Activated CD4-positive, alpha-beta T cell treated with anti-CD3 and anti-CD28 coated beads, Interleukin-2, amount 10 ng/mL, durations not matched to agents 24 days and 14 days (primary cell): ENCODE measurements at places on chromosomes 13 and 19.

DNA sequence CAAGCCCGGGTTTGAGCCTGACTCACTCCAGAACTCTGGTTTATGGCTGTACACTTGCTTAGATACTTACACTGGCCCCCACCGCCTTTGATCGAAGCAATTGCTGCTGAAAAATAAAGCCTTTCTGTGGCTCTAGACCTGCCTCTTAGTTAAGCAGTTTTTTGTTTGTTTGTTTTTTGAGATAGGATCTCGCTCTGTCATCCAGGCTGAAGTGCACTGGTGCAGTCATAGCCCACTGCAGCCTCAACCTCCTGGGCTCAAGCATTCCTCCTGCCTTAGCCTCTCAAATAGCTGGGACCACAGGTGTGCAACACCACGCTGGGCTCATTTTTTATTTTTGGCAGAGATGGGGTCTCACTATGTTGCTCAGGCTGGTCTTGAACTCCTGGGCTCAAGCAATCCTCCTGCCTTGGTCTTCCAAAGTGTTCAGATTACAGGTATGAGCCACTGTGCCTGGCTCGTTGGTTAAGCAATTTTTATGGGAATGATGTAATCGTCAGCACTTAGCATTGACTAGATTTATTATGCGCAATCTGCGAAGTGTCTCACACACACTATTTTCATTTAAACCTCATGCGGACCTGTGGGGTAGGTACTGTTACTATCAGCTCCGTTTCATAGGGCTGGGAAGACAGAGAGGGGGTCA lies 22.2 kb downstream of the PPP2R1A start:
- no peak for DNase-seq

DNA sequence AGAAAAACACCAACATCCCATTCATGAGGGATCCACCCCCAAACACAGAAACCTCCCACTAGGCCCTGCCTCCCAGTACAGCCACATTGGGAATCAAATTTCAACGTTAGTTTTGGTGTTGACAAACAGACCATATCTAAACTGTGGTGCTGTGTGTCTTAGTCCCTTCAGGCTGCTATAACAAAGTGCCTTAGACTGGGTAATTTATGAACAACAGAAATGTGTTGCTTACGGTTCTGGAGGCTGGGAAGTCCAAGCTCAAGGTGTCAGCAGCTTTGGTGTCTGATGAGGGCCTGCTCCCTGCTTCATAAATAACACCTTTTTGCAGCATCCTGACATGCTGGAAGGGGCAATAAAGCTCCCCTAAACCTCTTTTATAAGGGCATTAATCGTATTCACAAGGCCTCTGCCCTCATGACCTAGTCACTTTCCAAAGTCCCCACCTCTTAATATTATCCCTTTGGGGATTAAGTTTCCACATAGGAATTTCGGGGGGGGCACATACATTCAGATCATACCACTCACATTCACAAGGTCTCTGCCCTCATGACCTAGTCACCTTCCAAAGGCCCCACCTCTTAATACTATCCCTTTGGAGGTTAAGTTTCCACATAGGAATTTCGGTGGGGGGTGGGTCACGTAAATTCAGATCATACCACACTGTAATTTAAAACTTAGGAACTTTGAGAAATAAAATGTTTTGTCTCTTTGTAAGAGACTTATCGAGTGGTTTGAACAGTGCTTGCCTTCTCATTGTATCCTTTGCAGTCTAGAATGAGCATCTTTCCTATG lies 27.5 kb downstream of the ZNF507 start:
- DNase-seq = no peak

- no peak for DNase-seq
These were observed 61.1 kb upstream of the FAM216B start for GRCh38 chr13:42720113-42720857.

GRCh38 chr19:31252441-31252840 lies 96.8 kb downstream of the TSHZ3 start:
- no peak for DNase-seq

GRCh38 chr19:48661711-48662090 lies 11.1 kb downstream of the NTN5 start:
- no peak for DNase-seq

- DNase-seq = no peak
These were observed 1744.8 kb upstream of the MIR17HG start for GRCh38 chr13:89602655-89603054.

- no peak for DNase-seq
These were observed at the start of gene DAND5 for GRCh38 chr19:12969292-12969988. DAND5 (plus strand) TSS chr19:12969576; CDS start chr19:12969661, 85 bp downstream.

- no peak for DNase-seq
These were observed 9.2 kb downstream of the PLPPR2 start for GRCh38 chr19:11364296-11364904.

GRCh38 chr19:58560921-58561320 lies 2.5 kb upstream of the UBE2M start:
- DNase-seq = peak; percentile 65

GRCh38 chr13:20826843-20827560 lies 53.2 kb upstream of the EEF1AKMT1 start:
- no peak for DNase-seq

DNA sequence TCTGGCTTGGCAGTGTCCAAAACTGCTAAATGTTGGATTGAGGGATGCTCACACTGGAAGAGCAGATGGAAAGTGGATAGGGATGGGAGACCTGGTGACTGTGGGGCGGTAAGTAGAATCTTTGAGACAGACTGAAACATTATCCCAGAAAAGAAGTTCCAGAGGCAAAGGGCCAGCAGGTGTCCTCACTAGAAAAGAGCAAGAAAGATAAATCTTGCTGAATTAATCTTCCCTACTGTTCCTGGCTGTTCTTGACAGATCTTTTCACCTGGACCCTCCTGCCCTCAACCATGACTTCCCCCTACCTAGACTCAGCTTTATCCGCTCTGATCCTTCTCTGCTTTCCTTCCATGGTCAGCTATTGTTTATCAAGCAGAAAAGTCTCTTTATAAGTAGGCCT lies 35.0 kb upstream of the FRY start:
- DNase-seq = no peak

DNA sequence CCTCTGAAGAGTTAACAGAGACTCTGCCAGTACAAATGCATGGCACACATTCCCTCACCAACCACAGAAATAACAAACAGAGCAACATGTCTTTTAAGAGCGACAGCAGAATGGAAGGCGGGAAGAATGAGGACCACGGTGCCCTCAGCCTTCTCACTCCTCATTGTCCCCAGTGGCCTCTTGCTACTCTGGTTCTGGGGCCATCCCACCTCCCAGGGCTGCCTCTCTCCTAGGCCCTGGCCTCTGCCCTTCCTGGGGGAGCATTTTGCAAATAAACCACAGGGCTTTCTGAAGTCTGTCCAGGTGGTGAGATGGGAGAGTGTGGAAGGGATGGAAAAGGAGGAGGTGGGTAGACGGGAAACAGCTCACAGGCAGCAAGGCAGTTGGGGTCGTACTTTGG lies 28.3 kb downstream of the CYP2B6 start:
- no peak for DNase-seq

DNA sequence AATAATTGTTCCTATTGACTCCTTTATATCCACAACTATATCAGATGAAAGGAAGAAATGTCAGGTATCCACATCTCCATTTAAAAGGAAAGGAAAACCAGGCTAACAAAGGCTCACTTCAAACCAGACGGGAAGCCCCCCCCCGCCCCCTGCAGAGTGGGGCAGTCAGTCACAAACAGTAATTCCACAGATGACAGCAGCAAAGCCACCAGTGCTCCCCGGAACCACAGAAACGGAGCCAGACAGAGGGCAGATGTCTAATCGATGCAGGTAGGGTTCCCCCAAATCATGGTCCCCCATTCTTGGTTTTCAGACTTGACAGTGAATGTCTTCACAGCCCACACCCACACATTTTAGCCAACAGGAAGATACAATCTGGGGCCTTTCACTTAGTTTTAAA lies 100.8 kb downstream of the STK24 start:
- DNase-seq = peak; percentile 87

DNA sequence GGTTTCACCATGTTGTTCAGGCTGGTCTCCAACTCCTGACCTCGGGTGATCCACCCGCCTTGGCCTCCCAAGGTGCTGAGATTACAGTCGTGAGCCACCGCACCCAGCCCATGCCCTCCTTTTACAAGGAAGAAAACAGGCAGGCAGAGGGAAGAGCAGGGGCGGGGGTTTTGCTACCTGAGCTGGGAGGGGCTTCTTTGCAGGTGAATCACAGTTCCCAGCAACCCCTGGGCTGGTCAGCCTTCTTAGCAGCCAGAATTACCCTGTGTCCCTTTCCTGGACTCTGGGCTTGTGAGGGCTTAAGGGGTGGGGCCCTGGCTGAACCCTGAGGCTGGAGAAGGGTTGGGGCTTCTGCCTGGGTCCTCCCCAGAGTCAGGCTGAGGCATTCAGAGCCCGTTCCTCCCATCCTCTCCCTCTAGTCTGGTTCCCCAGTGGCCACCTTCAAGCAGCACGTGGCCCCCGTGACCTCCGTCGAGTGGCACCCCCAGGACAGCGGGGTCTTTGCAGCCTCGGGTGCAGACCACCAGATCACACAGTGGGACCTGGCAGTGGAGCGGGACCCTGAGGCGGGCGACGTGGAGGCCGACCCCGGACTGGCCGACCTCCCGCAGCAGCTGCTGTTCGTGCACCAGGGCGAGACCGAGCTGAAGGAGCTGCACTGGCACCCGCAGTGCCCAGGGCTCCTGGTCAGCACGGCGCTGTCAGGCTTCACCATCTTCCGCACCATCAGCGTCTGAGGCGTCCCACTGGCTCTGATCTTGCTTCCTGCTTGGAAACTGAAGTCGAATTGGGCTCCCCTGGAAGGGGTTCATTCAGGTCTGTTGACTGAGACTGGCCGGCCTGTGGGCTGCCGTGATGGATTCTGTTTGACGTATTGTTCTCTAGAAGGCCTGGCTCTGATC lies 2.8 kb upstream of the KCNJ14 start:
- DNase-seq = no peak

DNA sequence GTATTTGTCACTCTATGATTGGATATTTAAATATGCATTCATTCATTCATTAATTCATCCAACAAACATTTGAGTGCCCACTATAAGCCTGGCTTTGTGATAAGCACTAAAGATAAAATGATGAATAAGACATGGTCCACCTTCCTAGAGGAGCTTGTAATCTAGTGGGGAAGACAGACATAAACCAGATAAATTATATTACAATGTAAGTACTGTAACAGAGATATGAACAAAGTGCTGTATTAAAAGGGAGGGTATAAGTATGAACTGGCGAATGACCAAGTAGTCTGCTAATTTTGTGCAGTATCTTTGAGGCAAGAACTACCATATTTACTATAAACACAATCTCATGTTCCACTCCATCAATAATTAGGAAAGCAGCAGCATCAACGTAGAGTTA lies 88.2 kb downstream of the RBM26 start:
- DNase-seq = no peak

DNA sequence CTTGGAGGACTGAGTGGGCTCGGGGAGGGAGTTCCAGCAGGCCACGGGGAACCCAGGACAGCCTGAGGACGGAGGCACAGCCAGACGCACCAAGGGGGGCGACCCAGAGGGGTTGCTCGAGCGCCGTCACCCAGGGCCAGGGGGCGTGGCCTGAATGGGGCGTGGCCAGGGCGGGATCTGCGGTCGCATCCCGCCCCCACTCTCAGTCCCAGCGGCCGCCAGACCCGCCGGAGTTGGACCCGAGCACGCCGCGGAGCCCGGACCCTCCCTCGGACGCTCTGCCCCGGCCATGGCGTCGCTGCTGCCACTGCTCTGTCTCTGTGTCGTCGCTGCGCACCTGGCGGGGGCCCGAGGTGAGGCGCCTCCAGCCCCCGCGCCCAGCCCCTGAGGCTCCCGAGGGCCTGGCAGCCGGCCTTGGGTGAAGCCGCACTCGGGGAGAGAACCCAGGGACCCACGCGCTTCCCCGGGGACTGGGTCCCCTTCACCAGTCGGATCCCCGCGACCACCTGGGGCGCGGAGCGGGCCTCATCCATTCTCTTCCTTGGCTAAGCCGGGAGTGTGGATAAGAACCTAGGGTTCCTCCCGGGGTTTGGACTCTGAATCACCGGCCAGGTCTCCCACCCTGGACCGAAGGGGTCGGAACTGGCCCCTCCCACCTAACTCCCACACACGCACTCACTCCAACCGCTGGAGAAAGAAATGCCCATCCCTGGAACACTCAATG lies at the start of gene CILP2:
Gene CILP2, plus strand, starts transcription at position 205 of the 724 bp plus-strand sequence. Its CDS starts 85 bp downstream, at position 290.
- DNase-seq = peak; percentile 72

DNA sequence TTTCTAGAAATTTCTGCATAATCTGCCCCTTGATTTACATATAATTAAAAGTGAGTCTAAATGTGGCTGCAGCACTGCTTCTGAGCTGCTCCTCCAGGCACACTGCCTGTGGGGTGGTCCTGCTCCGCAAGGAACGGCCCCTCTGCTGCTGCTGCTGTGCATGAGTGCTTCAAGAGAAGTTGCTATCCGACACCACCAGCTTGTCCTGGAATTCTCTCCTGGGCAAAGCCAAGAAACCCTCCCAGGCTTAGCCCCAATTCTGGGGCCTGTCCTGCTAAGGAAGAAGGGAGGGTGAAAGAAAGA lies 7.5 kb upstream of the PDCD5 start:
- no peak for DNase-seq

DNA sequence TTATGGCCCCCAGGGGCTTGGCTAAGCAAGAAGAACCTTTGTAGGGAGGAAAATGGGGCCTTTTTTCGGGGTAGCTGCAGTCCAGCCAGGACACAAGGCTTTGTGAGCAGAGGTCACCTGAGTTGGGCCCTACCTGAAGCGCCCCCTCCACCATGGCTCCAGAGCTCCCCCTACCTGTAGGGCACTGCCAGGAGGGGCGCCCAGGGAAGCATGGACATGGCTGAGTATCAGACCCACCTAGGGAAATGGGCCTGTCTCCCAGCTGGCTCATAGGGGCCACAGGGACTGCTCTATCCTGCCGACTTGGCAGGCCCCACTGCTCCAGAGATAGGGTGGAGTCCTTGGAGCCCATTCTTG lies 9.0 kb upstream of the CEBPA start:
- peak; percentile 64 for DNase-seq

GRCh38 chr13:38849315-38849714 lies 141.3 kb downstream of the STOML3 start:
- no peak for DNase-seq

- DNase-seq = no peak
These were observed 5.6 kb upstream of the CCDC70 start for GRCh38 chr13:51856027-51856736.

- peak; percentile 61 for DNase-seq
These were observed 16.8 kb downstream of the CCL25 start for GRCh38 chr19:8069096-8069973.

- no peak for DNase-seq
These were observed 8.4 kb upstream of the SUPT20H start for GRCh38 chr13:37067874-37068273.

- no peak for DNase-seq
These were observed 14.9 kb downstream of the STK11 start for GRCh38 chr19:1220477-1220930.

- DNase-seq = no peak
These were observed 331.1 kb upstream of the KLF12 start for GRCh38 chr13:74465271-74465670.

GRCh38 chr13:98526182-98526512 lies 50.8 kb downstream of the STK24 start:
- DNase-seq = no peak

DNA sequence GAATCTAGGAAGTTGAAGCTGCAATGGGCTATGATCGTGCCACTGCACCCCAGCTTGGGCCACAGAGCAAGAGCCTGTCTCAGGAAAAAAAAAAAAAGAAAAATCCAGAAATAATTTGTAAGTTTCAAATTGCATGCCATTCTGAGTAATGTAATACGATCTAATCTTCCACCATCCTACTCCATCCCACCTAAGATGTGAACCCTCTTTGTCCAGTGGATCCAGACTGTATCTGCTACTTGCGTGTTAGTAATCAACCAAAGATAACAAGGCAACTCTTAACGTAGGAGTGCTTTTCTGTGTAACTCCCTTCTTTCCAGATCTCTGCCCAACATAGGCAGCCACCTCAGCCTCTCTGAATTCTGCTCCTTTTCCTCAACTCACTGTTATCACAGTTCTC lies 24.3 kb downstream of the RFC3 start:
- DNase-seq = no peak

GRCh38 chr13:91482427-91482826 lies 84.0 kb downstream of the GPC5 start:
- DNase-seq = no peak
